ENCODE measurements at places on chromosomes 7 and 10.
A peak's percentile ranks its signal among the peaks of the same experiment; 100 is the strongest.

DNA sequence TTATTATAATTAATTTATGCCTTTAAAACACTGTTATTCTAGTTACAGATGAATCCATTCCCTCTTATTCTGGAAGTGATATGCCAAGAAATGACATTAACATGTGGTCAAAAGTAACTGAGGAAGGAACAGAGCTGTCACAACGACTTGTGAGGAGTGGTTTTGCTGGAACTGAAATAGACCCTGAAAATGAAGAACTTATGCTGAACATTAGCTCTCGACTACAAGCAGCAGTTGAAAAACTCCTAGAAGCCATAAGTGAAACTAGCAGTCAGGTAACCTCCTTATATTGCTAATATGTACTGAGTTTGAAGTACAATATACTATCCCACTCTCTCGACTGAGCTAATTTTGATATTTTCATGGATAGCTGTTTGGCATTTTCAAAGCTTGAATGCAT, 81.6 kb downstream of the CYP51A1 start:
- DNase-seq, result no peak

- DNase-seq, result peak; percentile 43
Measured at GRCh38 chr10:124002391-124003069, 90.9 kb downstream of the CHST15 start.

GRCh38 chr7:5824297-5824610, 42.8 kb upstream of the RNF216 start:
- DNase-seq, result no peak

- no peak for DNase-seq
Measured at GRCh38 chr10:30868611-30869010, 163.1 kb downstream of the ZNF438 start.

DNA sequence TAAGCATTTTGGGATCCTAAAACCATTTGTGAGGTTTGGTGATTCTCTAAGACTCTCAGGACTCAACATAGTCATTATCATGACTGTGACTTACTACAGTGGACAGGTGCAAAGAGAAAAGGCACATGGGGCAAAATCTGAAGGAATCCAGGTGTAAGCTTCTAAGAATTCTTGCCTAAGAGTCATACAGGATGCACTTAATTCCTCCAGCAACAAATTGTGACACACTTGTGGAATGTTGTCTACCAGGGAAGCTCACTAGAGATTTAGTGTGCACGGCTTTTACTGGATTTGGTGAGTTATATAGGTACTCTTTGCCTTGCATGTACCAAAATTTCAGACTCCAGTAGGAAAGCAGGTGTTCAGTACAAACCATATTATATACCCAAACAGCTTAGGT, 47.9 kb downstream of the WAC start:
- DNase-seq, result no peak

GRCh38 chr7:80968606-80969005, 49.8 kb upstream of the SEMA3C start:
- DNase-seq, result no peak

DNA sequence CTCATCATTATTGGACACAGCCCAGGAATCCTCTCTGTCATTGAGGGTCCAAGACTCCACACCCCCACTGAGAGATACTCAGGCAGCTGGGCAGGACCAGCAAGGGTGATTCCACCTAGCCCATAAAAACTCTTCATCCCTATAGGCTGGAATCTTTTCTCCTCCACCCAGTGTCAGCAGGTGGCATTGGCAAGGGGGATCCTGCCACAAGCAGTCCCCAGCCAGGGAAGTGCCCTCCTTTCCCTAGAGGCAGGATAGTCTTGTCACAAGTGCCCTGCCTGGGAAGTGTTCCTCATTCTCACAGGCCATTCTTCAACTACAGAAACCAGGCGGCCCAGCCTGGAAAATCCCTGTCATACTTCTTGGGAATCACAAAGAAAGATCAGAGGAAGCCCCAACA, 533.6 kb downstream of the GRID1 start:
- no peak for DNase-seq

- DNase-seq, result no peak
Measured at GRCh38 chr10:118986815-118987790, 42.4 kb upstream of the NANOS1 start.

DNA sequence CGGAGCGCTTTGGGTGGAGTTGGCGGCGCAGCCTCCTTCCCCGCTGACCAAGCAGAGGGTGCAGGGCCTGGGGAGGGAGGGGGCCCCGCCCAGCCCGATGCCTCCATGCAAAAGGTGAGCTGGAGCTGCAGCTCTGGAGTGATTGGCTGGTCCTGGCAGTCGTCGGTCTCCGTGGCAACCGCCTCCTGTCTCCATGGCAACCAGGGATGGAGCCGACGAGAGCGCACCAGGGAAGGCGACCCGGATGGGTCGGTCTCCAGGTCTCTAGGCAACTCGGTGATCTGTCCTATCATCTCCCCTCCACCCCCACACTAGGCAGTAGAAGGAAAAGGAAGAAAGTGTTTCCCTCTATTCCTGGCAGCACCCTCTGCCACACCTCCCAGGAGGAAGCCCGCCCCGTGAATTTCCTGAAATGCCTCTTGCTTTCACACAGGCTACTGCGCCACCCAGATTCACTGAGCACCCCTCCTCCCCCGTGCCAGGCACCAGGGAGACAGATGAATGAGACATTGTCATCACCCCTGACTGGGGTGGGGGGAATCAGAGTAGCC, 647 bp upstream of the NACAD start:
- DNase-seq, result peak; percentile 83

- no peak for DNase-seq
Measured at GRCh38 chr7:102175423-102176170, 111.1 kb upstream of the SH2B2 start.
